ENCODE measurements at places on chromosomes 7 and 10.

DNA sequence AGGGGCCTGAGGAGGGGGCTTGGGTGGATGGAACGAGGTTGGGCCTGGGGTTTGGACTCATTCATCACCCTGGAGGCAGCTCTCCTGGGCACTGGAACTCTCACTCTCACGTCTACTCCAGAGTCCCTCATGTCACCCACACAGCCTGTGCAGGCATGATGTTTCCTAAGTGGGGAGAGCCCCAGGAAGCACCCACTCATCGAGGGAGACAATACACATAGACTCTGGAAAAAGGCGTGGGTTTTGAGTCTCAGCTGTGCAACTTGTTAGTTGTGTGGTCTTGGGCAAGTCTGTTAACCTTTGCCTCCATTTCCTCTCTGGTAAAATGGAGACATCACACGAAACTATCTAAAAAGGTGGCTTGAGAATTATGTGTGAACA, 25.9 kb upstream of the RBM20 start:
- DNase-seq: no peak

DNA sequence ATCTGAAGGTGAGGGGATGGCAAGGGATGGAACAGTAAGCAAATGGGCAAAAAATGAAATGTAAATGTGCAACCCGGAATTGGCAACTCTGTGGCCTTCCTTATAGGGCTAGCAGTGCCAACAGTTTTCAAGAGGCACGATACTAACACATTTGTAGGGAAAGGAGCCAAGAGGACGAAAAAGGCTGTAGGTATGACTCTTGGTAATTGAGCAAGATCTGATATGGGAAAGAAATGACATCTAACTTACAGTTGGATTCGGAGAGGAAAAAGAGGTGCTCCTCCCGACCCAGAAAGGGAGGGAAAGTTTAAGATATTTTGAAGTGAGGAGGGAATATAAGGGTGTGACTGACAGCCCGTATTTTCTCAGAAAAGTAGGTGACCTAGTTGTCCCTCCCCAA, 2.1 kb upstream of the CREM start:
- DNase-seq: no peak

GRCh38 chr10:122822973-122823690, 22.5 kb downstream of the CUZD1 start:
- DNase-seq: no peak

- no peak for DNase-seq
These were observed 42.9 kb downstream of the ANTXRL start for GRCh38 chr10:46329690-46330016.

DNA sequence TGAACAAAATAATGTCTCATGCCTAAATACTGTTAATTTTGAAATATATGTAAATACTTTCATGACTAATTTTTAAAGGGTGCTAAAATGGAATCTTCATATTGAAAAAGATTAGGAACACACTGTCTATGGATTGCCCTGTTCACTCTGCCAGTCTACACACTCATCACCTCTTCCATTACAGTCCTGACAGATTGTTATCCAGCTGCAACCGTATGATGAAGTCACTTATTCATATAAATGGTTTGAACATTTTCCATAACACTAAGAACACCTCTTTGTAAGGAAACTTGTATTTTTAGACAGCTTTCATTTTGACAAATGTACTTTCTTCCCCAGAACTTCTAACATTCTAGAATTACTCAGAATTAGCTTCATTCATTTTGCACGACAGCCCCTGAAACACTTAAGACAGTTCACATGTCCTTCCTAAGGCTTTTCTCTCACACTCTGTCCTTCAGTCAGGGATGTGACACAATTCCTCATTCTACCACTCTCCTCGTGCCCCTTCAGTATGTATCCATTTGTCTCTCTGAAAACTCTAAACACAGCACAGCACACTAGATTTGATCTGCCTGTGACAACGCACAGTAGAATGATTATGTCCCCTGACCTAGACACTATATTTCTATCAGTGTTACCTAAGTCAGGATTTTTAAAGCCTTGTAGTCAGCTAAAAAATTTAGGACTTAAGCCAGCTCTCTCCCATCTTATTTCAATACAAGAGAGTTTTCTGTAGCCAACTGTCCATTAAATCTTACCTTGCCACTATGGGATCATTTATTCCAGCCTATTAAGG, 71.9 kb downstream of the ORC5 start:
- no peak for DNase-seq

- DNase-seq: no peak
These were observed 144.7 kb downstream of the SPAG6 start for GRCh38 chr10:22489975-22490374.

DNA sequence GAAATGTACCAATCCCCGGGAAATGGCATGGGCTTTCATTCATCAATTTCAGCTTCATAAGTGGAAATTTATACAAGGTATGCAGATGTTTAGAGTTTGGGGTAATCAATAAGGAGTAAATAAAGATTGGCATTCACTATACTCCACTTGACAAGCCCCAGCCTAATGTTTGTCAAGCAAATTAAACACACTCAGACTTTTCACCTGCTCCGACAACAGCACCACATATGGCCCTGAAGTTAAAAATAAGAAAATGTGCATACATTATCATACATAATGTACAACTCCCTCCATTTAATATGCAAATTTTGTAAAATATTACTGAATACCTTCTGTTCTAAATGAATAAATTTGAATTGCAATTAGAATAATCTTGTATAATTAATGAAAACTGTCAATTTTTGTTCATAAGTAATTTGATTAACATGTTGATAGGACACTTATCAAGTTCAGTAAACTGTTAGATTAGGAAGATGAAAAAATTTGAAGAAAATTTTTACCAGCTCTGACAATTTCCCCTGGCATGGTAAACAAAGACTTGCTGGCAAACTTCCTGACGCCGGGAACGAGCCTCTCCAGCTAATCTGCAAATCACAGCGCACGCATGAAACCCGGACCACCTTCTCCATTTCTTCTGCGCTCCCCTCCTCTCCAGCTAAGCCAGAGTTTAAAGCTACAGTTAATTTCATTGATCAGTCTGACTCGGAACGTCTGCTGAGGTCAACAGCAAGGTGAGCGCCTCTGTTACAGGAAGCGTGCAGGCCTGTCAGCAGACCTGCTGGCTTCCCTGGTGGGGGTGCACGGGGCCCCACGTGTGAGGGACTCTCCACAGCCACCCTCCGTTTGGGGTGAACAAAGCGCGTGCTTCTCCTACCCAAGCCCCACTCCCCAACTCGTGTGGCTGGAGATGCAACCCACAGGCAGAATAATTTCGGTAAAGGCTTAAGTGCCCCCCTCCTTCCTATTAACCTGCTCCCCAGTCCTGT, 70.7 kb downstream of the EBF3 start:
- no peak for DNase-seq

GRCh38 chr10:130422366-130423324, 286.5 kb downstream of the GLRX3 start:
- DNase-seq: no peak

DNA sequence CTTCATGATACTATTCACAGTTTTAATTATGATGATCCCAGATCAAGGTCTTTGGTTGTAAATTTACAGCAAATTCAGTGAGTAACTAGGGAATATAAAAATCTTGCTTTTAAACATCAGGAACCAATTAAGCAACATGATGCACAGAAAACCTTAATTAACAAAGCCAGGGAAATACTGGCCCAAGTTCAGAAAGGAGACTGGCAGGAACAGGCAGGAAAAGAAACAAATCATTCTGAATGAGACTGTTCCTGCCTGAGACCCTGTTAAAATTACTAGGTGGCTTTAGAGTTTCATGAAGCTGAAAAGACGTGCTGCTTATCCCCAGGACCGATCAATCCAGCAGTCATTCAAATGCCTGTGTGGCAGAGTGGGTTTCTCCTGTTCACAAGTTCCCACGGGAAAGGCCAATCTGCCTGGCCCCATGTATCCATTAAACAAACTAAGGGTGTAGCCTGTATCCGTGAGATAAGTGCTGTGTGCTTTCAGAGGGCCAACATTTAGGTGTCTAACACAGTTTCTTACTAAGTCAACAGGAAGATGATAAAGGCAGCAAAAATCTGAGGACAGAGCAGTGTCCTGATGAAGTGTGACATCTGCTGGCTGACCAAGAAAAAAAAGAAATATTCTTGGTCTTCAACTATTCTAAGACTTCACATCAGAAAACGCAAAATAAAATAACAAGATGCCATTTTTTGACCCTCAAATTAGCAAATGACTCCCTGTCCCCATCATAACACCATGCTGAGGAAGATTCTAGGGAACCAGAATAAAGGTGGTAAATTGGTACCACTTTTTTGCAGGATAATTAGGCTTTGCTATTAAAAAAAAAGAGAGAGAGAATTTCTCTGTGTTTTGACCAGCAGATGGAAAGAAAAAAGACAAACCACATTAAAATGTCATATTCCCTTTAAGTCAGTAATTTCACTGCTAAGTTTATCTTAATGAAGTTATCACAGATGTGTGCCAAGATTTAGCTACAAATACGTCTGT, 34.2 kb downstream of the PUS7 start:
- DNase-seq: no peak

- no peak for DNase-seq
These were observed 286.8 kb downstream of the SKIDA1 start for GRCh38 chr10:21238717-21239116.

GRCh38 chr10:36421992-36422391, 703.4 kb upstream of the ANKRD30A start:
- no peak for DNase-seq

- no peak for DNase-seq
These were observed 49.7 kb downstream of the SEMA3A start for GRCh38 chr7:84144935-84145334.

GRCh38 chr10:132876131-132876860, 66.1 kb downstream of the CFAP46 start:
- DNase-seq: no peak

GRCh38 chr10:35244549-35244948, 91.8 kb upstream of the CCNY start:
- no peak for DNase-seq

- DNase-seq: no peak
These were observed 359.7 kb upstream of the ZNF32 start for GRCh38 chr10:44008270-44008916.
